HFFc6 (cell line): ENCODE measurements at places on chromosomes 2 and 18. TPM values are rescaled to one million over a fixed set of nuclear protein-coding genes. Genes with fewer than 3 reads are reported as not detected.

DNA sequence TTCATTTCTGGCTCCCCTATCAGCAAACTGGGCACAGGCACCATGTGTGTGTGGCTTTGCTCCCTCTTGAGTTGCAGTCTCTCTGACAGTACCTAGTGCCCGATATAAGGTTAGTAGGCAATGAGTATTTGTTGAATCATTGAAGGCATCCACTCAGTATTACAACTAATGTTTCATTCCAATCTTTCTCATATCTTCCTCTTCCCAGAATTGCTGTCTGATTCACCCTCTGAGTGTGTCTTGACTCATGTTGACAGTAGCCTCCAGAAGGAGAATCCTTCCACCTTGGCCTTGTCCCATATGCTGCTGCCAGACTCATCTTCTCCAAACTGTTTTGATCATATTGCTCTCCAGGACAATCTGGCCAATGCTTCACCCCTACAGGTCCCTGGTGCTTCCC is 202.5 kb downstream of the LRRTM1 start:
- peak; percentile 95 for DNase-seq

Gene MC5R
- not detected in 2 replicates for total RNA-seq

Gene IL1R2
- not detected in 3 replicates for total RNA-seq

DNA sequence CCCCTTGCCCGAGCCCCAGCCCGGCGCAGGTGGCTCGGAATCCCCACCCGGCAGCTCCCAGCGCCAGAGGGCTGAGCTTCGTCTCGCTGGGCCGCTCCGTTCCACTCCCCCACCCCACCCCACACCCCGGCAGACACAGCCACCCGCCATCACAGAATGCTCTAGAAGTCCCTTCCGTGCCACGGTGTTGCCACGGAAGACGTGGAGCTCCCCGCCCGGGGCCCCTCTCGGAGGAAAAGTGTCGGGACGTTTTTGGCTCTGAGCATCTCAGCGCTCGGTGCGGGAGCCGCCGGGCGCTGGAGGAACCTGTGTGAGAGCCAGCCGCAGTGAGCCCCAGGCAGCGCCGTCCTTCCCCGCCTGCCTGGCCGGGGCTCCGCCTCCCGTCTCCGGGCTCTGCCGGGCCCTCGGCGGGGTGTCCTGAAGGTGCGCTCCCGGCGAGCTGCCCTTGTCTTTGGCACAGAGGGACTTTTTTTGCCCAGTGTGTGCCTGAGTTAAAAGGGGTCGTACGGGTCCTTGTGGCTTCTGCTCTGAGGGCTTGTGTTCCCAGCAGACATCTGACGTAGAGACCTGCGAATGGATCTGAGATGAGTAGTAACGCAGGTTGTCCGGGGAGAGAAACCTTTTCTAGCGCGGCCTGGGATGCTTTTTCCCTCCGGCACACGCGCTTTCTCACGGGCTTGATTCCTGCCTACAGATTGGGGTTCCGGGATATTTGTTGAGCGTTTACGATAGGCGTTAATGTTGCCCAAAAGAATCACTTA is 1.8 kb downstream of the ZCCHC2 start:
- peak; percentile 22 for DNase-seq

- no peak for DNase-seq
Measured at GRCh38 chr2:239156516-239157265, 244.1 kb downstream of the HDAC4 start.

GRCh38 chr2:160125828-160126227 is 63.4 kb upstream of the PLA2R1 start:
- no peak for DNase-seq

DNA sequence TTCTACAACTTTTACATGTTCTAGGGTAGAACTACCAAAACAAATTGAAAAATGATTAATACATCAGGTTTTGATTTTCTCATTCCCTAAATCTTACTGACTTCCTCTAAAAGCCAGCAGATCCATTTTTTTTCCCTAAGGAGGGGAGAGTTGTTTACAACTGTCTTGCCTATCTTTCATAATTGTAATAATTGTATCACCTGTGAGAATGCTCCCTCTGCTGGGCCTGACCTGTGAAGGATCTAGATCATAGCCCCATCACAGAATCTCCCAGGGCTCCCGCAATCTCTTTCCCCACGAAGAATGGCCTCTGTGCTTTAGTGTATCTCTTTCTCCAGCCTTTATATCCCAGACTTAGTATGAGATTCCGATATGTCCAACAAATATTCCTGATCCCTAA is 9.1 kb downstream of the LOXL3 start:
- no peak for DNase-seq

GRCh38 chr2:2825062-2825461 is 494.0 kb upstream of the MYT1L start:
- no peak for DNase-seq

GRCh38 chr2:135030826-135031225 is 16.4 kb downstream of the MAP3K19 start:
- peak; percentile 48 for DNase-seq

Gene DNAH7
- 0.17 to 0.45 TPM (median 0.28 TPM) in 3 replicates for total RNA-seq

Gene CIDEA
- not detected in 2 replicates for total RNA-seq

DNA sequence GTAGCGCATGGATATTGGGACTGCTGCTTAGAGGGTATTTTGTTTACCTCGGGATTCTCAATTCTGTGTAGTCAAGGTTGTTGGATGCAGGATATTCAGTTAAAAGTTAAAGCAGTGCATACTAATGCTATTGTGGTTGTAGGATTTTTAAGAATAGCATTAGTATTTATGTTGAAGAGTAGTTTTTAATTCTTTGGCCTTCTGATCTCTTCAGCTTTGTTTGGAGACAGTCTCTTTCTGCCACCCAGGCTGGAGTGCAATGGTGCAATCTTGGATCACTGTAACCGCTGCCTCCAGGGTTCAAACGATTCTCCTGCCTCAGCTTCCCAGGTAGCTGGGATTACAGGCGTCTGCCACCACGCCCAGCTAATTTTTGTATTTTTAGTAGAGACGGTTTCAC is 1.5 kb downstream of the RHBDD1 start:
- DNase-seq, result no peak

- DNase-seq, result no peak
Measured at GRCh38 chr2:221200184-221200839, 371.8 kb downstream of the EPHA4 start.

DNA sequence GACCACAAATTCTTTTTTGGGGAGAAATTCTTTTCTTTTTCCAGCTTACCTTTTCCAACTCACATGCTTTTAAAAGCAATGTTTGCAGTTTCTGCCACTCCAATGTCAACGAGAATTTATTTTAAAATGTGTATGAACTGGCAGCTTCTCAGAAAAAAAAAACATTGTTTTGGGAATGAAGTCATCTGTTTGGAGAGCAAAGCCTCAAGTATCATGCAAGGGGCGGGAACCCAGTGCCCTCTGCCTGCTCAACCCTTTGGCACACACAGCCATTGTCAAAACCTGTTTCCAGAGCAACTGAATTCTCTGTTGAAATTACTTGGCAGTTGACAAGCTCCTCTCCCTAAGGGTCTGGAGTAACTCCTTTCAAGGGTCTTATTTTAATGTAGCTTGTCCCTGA is 128.5 kb downstream of the QPCT start:
- peak; percentile 48 for DNase-seq

DNA sequence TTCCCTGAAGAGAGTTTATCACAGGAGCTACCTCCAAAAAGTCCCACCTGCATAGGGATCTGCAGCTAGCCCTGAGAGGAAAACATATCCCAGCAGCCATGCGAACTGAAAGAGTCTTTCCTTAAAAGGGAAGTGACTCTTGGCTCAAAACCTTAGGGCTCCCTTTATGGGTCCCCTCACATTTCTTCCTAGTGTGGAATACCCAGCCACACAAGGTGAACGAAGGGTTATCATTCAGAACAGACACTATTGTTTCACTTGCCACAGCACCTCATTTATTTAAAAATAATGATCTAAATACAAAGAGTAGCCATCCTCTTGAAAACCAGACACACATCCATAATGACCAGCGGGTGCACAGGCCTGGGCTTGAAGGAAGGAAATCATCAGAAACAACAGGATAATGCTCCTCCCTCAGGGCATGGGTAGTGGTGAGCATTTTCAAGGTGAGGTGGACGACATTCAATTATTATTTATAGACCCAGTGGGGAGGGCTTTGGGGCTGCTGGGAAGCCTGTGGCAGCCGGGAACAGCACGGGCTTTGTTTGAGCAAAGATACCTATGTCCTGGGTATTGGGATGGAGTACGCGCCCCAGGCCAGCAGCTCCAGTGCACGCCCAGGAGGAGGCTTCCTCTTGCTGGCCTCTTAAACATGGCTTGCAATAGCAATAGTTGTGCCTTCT is 119.0 kb upstream of the ITGA6 start:
- DNase-seq, result no peak

- DNase-seq, result no peak
Measured at GRCh38 chr2:130837175-130837810, 579 bp downstream of the ARHGEF4 start.

DNA sequence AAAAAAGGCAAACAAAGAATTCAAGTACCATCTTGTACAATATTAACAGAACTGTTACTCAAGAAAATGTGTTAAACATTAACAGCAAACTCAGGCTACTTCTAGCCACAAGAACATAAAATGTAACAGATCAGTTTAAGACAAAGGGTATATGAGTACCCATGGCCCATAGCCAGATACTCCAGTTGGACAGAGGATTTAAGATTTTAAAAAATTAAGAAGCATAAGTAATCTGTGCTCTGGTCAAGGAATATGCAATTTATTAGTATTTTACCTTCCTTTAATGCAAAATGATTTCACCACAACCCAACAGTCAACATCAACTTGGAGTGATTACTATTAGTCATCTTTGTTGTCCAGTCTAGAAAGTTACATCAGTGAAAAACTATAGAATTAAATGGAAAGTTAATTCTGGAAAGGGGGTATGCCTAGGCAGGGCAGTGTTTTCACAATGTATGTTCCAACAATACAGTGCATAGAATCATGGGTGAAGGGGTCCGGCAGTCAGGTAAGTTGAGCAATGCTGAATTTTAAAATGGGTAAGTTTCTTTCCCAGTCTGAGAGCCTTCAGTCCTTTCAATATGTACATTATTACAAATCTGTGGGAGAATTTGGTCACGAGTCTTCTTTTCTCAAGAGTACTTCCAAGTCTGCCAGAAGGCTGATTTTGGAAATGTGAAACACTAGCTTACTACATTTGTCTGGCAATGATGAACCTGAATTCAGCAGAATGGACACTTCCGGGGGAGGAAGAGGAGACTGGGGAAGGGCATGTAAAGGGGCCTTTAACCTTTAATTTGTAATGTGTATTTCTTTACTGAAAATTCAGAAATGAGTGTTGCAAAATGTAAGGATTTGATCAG is 34.5 kb downstream of the SFT2D3 start:
- no peak for DNase-seq

Gene PSMG2
- 63.9 to 67.8 TPM (median 64.4 TPM) in 3 replicates for total RNA-seq

Gene EGR4
- not detected in 3 replicates for total RNA-seq

Gene CACNB4
- 0.12 TPM in 1 of 3 replicates, not detected in the others for total RNA-seq

Gene GNLY
- not detected in 3 replicates for total RNA-seq

- peak; percentile 69 for DNase-seq
Measured at GRCh38 chr18:12306752-12307700, 1.0 kb upstream of the TUBB6 start.

DNA sequence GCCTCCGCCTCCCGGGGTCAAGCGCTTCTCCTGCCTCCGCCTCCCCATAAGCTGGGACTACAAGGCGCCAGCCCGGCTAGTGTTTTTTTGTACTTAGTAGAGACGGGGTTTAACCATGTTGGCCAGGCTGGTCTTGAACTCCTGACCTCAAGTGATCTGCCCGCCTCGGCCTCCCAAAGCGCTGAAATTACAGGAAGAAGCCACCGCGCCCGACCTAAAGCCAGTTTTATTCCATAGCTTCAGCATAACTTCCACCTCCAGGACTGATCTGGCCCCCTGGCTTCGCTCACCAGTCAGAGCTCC is 783 bp upstream of the TXNL4A start:
- no peak for DNase-seq

Gene SCN3A
- total RNA-seq, result 0.14 to 2.2 TPM in 2 of 3 replicates, not detected in the other

Gene ANTXR1
- total RNA-seq, result 102 to 137 TPM (median 114 TPM) in 3 replicates

- no peak for DNase-seq
Measured at GRCh38 chr18:2978208-2978607, 34.7 kb downstream of the LPIN2 start.

GRCh38 chr2:42858140-42859005 is 66.0 kb upstream of the HAAO start:
- DNase-seq, result no peak

DNA sequence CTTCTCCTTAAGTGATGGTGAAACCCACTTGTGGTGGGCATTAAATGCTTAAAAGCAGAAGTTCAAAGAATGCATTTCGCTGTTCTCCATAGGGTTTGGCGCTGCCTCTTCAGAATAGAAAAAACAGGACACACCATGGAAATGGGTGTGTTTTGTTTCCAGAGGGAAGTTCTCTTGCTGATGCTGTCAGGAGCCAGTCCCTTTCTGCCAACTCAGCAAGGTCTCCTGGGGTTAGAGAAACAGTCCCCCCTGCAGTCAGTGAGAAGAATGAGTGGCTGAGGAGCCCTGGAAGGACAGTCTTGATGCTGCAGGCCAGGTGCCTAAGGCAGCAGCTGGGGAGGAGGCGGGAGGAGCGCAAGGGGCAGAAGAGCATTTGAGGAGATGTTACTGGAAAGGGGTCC is 37.8 kb upstream of the ASAP2 start:
- no peak for DNase-seq

DNA sequence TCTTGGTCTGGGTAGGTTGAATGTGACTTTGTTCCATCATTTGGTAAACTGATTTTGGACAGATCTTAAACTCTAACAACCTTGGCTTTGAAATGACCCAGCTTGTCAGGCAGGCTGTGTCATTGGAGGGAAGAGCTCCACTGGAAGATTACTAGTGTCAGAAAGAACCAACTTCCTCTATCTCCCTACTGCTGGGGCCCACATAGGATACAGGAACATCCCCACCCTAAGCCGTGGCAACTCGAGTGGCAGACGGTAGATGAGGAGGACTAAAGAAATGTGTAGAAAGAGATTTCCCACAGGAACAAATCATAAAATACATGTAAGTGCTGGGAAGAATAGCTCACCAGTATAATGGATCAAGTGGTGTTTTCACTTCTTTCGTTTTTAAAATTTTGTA is 4.3 kb upstream of the G6PC2 start:
- DNase-seq, result no peak

- no peak for DNase-seq
Measured at GRCh38 chr2:210762604-210763588, 206.5 kb downstream of the CPS1 start.

Gene LIMS2
- 47.8 to 59.6 TPM (median 57.5 TPM) in 3 replicates for total RNA-seq

Gene KHK
- 0.71 to 2.0 TPM (median 1.6 TPM) in 3 replicates for total RNA-seq

Gene LRP2
- total RNA-seq, result not detected in 3 replicates

DNA sequence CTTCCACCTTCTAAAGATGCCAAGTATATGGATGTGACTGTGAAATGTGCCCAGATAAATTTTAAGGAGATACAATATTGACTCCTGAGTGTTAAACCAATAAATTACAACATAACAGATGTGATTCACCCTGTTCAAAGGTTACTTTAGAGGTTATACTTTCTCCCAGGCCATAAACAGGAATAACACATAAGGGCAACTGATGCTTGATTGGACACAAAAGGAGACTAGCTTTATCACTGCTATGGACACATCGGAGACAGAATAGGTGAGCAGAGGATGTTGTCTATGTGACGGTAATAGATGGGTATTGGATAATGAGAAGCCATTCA is 31.9 kb upstream of the SLC25A52 start:
- no peak for DNase-seq

- DNase-seq, result no peak
Measured at GRCh38 chr2:197165020-197165419, 145.6 kb downstream of the ANKRD44 start.
